ENCODE measurements at places on chromosomes 7 and 10. TPM values are rescaled to one million over a fixed set of nuclear protein-coding genes. Genes with fewer than 3 reads are reported as not detected.
A peak's percentile ranks its signal among the peaks of the same experiment; 100 is the strongest.

Gene LIPN
- total RNA-seq: 0.31 TPM

Gene TMUB1
- 27.8 TPM for total RNA-seq

- no peak for DNase-seq
Observed at GRCh38 chr10:36026656-36027390, 384.7 kb upstream of the FZD8 start.

- no peak for DNase-seq
Observed at GRCh38 chr7:43590862-43591557, 8.1 kb downstream of the STK17A start.

Gene OR2AE1
- total RNA-seq: not detected

DNA sequence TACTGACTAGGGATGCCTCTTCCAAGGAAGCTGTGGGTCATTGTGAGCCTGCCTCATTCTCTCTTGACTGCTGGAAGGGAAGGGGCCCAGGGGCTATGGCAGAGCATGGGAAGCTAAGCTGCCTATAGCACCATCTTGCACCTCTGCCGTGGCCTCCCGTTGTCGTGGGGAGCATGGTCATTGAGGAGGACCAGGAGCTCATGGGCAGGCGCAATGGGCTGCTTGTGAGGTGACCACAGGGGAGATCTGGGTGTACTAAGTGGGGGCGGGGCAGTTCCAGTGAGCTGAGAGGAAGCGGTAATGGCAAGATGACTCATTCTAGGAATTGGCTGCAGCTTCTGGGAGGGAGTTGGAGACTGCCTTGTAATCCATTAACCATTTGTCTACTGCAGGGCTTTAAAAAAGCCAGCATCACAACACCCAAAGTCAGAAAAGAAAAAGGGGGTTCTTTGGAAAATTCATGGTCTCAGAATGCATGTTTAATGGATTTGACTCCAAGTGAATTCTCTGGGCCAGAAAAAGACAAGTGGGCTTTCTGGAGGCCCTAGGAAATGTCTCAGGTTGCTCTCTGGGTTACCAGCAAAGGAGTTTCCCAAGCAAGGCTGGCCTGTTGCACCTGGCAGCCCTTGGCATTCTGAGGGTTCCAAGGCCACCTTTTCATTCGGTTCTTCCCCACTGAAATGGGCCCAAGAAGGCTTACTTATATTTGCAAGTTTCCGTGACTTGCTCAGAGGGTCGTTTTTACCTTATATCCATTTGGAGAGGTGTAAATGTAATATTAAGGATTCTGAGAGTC is 3.6 kb downstream of the DUSP5 start:
- DNase-seq: peak; percentile 91

DNA sequence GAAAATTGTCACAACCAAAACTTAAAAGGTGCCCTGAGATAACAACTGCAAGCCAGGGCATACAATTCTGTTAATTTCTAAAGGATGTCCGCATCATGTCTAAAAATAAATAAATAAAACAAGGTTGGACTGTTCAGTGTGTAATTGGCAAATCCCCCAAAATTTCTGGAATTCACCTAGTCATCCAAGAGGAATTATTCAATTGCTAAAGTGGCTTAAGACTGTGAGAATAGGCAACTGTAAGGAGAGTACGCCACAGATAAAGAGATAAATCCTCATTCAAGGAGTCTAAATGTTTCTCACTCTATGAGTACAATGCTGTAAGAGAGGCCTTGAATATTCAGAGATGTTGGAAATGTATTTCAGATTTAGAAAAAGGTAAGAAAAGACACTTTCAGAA is 37.2 kb downstream of the PIK3AP1 start:
- no peak for DNase-seq

GRCh38 chr10:103811463-103811862 is 43.9 kb downstream of the SH3PXD2A start:
- no peak for DNase-seq

DNA sequence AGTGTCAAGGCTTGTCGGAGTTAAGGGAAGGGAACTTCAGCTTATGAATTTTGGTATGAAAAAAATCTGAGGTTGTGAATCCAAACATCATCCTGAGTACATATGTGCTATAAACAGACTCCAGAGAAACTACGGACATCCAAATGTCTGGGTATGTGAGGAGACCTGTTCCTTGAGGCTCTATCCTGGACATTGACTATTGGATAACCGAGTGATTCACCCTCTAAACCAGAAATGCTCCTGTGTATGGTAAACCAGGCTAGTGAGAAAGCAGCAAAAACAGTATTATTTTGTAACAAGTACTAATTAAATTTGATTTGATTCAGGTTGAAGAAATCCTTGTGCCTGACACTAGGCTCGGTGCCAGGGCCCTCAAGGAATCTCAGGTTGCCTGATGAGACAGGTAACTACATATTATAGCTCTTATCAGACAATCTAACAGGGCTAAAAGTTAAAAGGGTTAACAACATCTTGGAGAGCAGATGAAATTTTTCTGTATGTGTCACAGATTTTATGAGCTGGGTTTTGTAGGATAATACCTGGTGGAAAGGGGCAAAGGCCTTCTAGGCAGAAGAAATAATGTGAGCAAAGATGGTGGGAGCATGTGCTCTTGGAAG is 10.4 kb upstream of the STOX1 start:
- no peak for DNase-seq

DNA sequence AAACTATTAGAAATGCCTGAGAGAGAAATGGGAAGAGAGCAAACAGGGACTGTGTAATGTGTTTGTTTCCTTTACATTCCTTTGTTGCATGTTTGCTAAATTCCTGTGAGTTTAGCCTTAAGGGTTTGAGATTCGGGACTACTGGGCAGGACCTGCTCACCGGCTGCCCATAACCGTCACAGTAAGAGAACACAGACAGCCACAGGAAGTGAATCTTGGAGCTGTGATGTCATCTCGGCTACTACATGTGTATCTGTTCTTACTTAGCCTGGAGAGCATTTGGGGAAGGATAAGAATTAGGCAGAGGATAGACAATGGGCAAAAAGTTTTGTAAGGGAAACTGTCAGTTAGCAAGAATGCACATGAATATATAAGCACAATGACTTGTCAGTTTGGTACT is 485.1 kb upstream of the KLF6 start:
- DNase-seq: no peak

Gene SEMA3A
- total RNA-seq: 15.1 TPM

GRCh38 chr7:748446-748845 is 21.4 kb upstream of the PRKAR1B start:
- peak; percentile 38 for DNase-seq

Gene LLCFC1
- not detected for total RNA-seq

DNA sequence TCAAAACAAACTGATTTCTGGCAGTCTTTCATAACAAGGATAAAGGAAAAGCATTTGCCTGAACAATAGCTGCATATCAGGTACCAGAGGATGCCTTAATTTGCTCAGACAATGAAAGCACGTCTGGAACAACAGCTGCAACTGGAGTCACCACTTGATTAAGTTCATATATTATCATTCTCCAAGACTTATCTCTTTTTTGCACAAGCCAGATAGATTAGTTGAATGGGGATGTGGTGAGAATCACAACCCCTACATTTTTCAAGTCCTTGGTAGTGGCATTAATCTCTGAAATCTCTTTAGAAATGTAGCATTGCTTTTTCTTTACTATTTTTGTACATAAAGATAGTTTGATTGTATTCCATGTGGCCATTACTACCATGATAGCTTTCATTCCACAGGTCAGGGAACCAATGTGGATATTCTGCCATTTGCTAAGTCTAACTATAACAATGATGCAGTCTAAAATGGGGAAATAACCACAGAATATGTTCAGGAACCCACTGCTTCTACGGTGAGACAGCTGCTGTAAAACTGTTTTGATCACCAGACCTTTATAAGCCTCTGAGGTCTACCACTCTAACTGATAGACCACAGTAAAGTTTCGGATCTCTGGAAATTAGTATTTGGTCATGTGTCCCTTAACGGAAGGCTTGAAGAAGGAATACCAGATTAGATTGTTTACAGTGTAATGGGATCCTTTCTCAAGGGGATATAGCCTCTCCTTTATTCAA is 1176.2 kb downstream of the DNAJB9 start:
- DNase-seq: no peak

DNA sequence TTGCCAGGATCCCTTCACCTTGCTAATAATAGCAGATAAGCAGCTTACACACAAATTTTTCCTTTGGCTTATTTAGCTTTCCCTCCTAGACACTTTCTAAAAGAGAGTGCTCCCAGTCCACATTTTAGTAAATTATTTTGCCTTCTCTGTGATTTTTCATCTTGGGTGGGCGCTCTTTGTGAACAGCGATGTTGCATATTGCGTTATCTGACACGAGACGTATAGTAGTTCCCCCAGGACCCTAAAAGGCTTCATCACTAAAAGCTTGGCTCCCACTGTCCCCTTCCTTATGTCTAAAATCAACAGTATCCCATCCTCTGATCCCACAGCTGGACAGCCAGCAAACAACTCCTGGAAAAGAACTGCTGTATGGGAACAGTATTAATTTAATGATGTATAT is 232.9 kb downstream of the DYNC1I1 start:
- DNase-seq: no peak

GRCh38 chr7:106774768-106775551 is 90.1 kb upstream of the PIK3CG start:
- no peak for DNase-seq

Gene GBX1
- total RNA-seq: not detected

DNA sequence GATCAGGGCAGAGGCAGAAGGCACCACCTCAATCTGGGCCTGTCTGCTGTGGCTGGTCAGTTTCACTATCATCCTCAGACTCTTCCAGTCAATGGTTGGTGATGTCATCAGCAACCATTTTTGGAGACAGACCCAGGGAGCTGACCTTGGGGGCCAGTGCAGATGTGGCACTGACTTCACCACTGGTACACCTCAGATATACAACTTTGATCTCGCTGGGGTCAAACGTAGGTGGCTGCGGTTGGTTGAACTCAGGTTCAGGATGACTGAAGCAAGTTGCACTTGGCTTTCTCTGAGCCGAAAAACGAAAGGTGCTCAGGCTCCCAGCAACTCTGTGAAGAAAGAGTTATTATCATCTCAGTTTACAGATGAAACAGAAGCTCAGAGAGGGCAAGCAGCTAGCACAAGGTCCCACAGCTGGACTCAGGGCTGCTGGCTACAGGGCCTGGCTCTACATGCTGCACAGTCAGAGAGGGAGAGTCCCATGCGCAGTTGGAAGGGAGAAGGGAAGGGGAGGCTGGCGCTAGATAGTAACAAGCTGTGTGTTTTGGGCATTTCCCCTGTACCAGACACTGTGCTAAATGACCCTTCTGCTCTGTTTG is 27.2 kb downstream of the ANKRD16 start:
- no peak for DNase-seq

Gene C10orf62
- not detected for total RNA-seq

GRCh38 chr10:6576326-6576725 is 3.8 kb downstream of the PRKCQ start:
- DNase-seq: no peak

DNA sequence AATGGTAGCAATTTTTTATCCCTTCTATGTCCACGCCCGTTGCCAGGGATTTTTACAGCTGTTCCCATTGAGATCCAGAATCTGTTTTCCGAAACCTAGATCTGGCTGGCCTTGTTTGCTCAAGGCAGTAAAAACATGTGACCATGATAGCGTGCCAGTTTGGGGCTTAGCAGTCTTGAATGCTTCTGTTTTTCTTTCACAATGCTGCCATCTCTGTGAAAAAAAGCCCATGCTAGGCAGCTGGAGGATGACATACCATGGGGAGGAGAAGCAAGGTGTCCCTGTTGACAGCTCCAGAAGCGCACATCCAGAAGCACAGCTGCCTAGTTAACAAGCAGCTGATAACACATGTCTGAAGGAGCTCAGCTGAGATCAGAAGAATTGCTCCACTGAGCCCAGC is 2.2 kb upstream of the ZNF92 start:
- DNase-seq: no peak

GRCh38 chr7:98520356-98520951 is 96.6 kb upstream of the NPTX2 start:
- no peak for DNase-seq

Gene ANKRD2
- not detected for total RNA-seq

GRCh38 chr10:29083096-29083495 is 205.8 kb upstream of the LYZL1 start:
- DNase-seq: no peak

- DNase-seq: no peak
Observed at GRCh38 chr10:70462349-70462984, 16.1 kb upstream of the PALD1 start.

- peak; percentile 42 for DNase-seq
Observed at GRCh38 chr7:102063690-102064180, 222.9 kb upstream of the SH2B2 start.

GRCh38 chr7:96982586-96982985 is 22.8 kb upstream of the DLX6 start:
- no peak for DNase-seq

Gene TACC2
- 49.1 TPM for total RNA-seq

- peak; percentile 79 for DNase-seq
Observed at GRCh38 chr10:45418849-45419675, 45.0 kb downstream of the ALOX5 start.

DNA sequence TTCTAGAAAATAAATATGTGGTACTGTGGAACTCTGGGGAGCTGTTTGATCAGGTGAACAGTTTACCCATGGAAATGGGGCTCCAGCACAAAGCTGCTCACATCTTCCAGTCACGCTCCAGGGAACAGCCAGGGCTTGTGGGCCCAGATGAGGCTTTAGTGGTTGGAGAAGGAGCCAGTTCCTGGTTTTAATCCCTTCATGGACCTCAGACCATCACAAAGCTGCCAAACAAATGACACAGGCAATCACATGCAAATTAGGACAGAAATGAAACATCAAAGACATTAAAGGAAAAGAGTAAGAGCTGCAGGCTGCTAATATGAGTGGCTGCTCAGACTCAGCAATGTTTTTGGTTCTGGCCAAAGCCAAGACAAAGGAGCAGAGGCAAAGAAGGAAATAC is 2.2 kb upstream of the ATP6V0E2 start:
- no peak for DNase-seq

DNA sequence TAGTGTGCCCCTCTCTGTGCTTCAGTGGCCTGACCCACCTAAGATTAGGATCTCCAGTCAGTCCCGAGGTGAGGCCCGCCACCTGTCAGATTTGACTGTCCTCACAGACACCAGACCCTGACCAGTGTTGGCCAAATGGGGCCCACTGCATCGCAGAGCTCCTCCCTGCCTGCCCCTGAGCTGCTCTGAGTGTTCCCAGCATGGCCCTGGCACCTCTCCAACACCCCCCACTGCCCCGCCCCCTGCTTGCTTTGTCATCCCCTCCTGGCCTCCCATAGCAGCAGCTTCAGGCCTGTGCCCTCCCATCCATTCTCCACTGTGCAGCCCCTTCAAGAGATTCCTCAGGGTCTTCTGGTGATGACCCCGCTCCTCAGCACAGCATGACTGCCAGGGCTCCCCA is 67.6 kb downstream of the C10orf120 start:
- DNase-seq: no peak

GRCh38 chr7:137611606-137612005 is 235.2 kb downstream of the DGKI start:
- no peak for DNase-seq

DNA sequence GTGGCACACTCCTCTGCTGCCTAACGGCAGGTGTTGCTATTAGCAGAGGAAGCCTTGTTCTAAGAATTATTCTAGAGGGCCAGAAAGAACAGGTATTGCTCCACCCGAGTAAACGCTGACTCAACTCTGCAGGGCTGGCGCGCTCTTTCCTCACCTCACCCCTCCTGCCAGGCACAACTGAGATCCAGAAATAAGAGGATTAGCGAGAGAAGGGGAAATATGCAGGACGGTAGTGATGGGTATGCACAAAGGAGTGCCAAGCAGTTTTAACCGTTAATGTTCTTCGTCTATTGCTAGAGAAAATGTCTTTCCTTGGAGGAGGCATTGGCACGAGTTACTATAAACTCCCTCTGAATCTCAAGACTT is 369 bp upstream of the SCIN start:
- no peak for DNase-seq
